Spinal cord (tissue), 10 donors: ENCODE measurements at places on chromosomes 4 and X.

DNA sequence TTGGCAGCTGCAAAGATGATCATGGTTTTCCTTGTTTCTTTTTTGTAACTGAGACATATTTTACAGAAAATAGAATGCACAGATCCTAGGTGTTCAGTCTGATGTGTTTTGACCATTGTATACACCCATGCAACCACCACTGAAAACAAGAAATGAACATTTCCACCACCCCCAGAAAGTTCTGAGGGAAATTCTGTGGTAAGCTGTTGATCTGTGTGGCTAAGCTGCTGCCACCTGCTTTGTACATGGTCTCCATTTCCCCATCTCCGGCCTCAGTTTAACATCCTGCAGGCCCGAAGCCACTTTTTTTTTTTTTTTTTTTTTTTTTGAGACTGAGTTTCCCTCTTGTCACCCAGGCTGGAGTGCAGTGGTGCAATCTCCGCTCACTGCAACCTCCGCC is 65.3 kb downstream of the NYX start:
- no peak for DNase-seq

DNA sequence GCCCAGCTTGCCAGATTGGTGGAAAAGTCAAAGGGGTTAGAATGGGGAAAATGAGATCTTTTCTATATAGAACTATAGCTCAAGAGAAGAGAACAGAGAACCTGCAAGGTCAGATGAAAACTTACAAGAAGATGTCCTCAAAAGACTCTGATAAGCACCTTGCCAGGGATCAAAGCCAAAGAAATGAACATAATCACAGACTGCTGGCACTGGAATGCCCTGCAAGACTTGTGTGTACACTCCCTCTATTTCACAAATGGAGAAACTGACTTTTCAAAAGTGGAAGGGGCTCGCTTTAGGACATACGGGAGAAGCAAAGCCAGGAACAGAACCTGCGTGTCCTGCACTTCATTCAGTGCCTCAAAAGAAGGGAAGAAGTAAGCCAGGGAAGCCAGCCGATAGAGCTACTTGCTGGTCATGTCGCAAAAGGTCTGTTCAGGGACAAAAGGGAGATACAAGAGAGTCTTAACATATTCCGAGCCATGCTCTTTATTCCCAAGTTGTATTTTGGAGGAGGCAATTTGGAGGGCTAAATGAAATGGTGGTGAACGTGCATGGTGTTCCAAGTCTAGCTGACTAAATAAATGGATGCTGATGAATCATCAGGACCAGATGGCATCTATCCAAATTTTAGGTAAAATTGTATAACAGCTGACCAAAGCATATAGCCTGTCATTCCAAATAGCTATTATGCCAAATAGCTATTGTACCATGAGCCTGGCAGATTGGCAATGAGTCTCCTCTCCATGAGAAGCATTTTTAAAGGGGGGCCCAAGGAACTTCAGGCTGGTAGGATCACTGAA is 175.6 kb upstream of the GPC4 start:
- DNase-seq, result no peak

GRCh38 chr4:105181259-105181658 is 34.6 kb downstream of the TET2 start:
- no peak for DNase-seq

- no peak for DNase-seq
These were observed 361.0 kb upstream of the FAT1 start for GRCh38 chr4:187084701-187085100.

DNA sequence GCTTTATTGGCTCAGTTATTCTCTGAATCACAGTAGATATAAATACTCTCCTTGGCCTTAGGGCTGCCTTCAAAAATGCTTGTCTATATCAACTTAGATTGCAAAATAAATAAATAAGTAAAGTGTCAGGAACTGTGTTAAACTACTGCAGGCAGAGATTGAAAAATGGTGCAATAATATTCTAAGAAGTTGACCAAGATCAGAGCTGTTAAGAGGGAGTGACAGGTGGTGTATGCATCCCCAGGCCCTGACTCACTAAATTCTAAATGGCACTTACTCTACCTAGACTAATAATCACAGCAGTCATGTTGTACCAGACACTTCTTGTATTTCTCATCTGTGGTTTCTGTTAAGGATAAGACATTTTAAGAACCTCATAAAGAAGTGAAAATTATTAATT is 235.1 kb upstream of the SPOCK3 start:
- no peak for DNase-seq

DNA sequence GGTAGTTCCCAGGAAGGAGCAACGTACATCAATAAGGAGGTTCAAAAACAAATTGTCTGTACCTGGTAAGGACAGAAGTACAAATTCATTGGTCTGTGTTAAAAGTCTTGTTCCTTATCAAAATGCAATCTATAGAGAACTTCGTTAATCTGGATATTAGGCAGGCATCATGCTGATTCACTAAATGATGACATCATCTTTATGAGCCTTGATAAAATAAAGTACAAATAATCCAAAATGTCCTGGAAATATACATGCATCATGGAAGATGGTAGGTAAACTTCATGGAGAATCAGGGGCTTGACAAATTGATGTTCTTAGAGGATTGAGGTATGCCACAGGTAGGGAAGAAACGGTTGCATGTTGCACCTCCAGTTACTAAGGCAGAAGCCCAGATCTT is 433.9 kb downstream of the TRIML1 start:
- no peak for DNase-seq

DNA sequence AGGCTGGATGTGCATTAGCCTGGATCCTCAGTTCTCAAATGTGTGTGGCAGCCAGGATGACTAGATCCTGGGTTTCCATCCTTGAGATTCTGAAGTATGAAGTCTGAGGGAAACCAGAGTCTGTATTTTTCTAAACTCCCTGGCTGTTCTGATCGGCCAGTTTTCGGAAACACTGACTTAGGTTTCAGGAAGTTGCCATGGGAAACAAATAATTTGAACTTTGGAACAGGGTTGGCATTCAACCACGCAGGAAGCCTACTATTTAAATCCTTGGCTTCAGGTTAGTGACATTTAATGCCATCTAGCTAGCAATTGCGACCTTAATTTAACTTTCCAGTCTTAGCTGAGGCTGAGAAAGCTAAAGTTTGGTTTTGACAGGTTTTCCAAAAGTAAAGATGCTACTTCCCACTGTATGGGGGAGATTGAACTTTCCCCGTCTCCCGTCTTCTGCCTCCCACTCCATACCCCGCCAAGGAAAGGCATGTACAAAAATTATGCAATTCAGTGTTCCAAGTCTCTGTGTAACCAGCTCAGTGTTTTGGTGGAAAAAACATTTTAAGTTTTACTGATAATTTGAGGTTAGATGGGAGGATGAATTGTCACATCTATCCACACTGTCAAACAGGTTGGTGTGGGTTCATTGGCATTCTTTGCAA is 67.6 kb downstream of the PDGFRA start:
- DNase-seq, result no peak

GRCh38 chrX:118807151-118808017 is 16.2 kb upstream of the ZCCHC12 start:
- DNase-seq, result peak; percentile 74

GRCh38 chrX:65688403-65688871 is 21.0 kb downstream of the MSN start:
- DNase-seq, result no peak

- no peak for DNase-seq
These were observed 158.6 kb downstream of the TRIML1 start for GRCh38 chr4:188297873-188298272.

DNA sequence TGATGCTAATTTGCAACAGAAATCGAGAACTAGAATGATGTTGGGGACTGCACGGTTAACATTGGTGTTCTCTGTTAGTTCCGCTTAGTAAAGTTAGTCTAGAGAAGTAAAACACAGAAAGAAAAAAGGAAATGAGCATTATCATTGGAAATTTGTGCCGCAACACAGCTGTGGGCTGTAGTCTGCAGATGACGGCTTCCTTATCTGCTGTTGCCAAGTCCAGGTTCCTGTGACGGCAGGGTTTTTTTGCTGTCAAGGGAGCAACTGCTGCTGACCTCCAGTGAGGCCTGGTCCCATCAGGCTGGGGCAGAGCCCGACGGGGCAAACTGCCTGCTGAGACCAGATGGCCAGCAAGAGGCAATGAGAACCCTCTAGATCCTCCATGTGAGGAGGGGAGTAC is 38.9 kb upstream of the PHEX start:
- DNase-seq, result no peak

DNA sequence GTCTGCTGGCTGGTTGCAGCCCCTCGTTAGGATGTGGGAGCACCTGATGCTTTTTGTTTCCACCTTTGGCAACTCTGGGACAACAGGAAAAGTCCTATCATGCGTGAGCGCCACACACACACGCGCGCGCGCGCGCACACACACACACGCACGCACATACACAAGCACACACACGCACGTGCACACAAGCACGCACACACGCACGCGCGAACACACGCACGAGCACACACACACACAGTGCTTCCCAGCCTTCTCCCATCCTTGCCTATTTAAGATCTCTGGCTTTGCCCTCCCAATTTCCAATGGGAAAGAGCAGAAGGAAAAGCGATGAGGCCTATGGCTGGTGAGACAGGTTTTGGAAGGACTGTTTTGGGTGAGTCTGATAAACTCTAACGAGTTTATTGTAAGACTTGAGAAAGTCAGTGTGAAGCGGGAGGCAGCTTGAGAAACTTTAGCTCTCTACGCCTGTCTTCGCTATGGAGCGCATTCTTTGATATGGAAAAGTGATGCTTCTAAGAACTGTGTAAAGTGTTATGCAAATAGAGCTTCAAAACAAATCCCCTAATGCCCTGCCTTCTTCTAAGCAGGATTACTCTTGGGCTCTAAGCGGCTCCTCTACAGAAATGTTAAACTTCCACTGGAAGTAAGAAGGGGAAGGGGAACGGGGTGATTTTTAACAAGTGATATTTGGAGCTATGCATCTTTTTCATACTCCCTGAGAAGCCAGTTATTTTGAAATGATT is 11.8 kb downstream of the SUPT20HL1 start:
- no peak for DNase-seq

DNA sequence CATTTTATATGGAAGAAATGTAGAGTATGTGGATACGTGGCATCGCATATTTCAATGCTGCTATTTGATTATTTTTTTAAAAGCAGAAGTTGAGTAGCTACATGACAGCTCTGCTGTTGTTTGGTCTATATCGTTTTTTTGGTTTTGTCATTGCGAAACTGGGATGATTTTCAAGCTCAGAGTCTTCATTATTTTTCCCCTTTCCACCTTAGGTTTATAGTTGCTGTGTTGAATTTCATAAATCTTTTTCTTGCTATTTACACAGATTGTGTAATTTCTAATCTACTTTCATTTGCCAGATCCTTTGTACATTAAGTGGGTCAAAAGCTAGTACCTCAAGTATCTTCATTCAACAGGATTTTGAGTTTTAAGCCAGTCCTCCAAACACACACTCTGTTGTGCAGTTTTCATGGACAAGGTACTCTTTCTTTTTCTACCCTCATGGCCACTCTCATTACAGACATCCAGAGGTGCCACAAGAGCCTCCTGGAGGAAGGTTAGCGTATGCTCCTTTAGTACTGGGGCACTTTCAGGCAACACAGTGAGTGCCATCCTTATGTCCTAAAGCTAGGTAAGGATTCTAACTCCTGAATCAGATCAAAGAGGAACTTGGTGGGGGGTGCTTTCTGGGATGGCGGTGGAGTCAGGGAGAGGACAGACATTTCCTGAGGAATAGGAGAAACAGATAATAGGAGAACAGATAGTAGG is 123.2 kb downstream of the FHIP1A start:
- DNase-seq, result no peak

GRCh38 chr4:31349907-31350306 is 629.7 kb downstream of the PCDH7 start:
- no peak for DNase-seq

DNA sequence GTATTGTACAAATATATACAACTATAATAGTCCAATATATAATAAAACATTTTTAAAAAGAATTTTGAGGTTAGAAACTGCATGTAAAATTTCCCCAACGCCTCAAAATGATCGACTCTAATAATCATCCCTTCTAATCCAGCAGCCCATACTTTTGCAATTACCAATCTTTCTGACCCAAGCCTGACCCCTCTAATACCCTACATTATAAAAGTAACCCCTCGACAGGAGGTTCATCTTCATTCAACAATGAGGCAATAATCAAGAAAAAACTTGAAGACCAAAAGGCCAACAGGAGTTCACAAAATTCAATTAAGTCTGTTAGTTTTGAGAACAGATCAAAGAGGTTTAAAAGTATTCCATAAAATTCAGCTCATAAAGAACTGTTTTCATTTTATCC is 393.5 kb downstream of the GPM6A start:
- no peak for DNase-seq

DNA sequence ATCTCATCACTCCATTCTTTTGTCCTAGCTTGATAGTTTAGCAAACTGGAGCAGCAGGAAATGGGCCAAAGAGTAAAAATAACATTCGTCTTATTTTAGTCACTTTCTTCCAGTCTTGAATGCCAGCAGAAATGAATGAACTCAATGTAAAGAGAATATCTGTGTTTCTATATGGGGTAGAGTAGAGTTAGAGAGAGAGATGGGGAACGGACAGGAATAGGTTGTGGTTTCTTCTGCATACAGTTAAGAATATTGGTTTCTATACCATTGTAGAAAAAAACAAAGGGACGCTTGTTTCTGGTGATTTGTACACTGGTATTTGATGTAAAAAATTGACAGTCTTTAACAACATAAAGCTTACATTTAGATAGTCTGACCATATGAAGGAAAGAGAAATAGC is 8.9 kb downstream of the GPR174 start:
- DNase-seq, result no peak

DNA sequence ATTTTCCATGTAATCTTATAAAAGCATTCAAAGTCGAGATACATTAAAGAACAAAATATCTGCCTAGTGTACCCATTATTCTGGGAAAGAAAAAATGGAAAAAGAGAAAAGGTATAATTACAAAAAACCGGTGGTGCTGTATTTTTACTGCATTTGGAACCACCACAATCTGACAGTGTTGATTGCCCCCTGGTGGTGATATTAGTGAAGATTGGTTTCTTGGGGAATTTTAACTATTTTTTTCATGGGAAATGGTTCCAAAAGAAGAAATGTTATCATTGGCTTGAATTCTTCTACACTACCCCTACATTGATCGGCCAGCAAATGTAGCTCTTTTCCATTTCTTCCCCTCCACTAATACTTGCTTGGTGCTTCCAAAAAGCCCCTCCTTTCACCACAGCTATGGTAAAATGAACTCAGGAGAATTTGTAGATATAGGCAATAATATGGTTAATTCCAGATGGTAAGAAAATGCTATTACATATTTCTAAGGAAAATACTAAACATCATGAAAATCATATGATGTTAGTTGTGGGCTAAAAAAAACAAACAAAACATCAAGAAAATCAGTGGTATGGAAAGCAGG is 50.0 kb downstream of the COX18 start:
- DNase-seq, result peak; percentile 46

- DNase-seq, result peak; percentile 68
These were observed 263.8 kb upstream of the RPS6KA3 start for GRCh38 chrX:20530406-20530921.
